ENCODE measurements at places on chromosomes 4 and X.

DNA sequence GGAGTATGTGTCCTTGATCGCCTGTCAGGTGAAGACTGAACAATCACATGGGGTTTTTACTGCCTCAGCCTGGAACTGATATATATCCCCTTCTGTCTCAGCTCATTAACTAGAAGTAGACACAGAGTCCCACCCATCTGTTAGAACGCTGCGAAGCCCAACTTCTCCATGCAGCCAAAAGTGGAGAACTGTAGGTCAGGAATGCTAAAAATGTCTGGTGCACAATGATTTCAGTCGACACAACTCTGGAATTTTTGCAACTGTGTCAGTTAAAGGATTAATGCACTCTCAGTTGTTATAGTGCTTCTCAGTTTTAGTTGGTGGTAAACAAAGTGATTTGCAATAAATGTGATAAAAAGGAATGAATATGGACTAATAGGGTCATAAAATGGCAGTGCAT lies 287.2 kb downstream of the INPP4B start:
- DNase-seq: no peak

- no peak for DNase-seq
These were observed 5.4 kb upstream of the SOWAHD start for GRCh38 chrX:119753001-119753400.

- no peak for DNase-seq
These were observed 29.6 kb upstream of the HCCS start for GRCh38 chrX:11081511-11081910.

DNA sequence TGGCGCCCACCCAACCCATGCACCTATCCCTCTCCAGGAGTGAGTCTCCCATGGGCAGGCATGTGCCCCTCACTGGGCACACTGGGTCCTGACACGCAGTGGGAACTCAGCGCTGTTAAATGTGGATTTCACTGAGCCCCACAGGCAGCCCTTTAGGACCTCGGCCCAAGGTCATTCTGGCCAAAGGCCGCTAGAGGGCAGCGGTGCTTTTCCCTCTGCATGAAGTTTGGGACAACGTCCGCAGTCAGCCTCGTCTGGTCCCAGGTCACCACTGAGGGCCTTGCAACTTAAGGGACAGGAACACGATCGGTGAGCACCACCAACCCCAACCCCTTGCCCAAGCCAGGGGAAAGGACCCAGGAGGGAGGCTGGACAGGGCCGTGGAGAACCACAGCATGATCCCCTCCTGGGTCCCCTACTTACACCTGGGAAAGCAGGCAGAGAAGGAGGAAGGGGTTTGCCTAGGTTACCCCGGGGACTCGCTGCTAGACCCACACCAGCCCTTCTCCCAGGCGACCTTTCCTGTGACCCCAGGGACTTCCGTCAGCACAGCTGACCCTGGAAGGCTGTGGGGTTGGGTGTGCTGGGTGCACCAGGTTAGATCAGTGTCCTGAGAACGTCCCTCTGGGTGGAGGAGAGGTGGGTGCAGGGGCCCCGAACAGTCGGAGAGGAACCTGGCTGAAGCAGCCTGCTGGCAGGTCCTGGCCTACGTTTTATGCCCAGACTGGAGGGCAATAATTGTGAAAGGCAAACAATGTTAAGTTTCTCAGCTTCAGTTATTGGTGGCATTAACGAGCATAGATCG lies 24.0 kb downstream of the CYTL1 start:
- DNase-seq: peak; percentile 10

DNA sequence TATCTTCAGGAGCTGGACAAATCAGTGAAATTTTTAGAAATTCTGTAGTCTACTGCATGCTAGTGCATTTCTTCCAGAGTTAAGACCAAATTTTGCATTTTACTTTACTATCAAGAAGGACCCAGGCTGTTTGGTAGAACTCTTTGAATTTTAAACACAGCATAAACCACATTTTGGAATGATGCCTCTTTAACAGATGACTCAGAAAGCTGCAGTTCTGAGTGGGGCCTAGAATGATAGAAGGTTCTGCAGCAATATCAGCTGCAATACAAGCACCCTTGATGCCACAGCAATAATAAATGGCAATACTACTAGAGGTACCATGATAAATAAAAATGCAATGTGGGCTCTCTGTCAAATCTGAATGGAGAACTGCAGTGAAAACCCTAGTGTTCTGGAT lies 198.7 kb downstream of the TMA16 start:
- DNase-seq: no peak

DNA sequence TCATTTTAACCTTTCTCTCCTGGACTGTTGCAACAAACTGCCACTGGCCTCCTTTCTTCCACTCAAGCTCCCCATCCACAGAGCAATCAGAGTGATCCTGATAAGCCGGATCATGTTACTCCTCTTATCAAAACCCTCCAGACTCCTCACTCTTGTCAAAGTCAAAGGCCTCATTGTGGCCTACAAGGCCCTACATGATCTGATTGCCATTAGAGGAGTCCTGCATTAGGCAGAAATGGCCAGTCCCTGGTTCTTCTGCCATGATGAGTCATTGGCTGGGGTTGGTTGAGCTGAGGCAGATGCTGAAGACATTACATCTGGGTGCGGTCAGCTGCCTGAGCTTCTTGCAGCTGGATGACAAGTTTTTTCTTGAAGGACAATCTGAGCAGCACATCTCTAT lies 32.7 kb upstream of the CASK start:
- DNase-seq: no peak

DNA sequence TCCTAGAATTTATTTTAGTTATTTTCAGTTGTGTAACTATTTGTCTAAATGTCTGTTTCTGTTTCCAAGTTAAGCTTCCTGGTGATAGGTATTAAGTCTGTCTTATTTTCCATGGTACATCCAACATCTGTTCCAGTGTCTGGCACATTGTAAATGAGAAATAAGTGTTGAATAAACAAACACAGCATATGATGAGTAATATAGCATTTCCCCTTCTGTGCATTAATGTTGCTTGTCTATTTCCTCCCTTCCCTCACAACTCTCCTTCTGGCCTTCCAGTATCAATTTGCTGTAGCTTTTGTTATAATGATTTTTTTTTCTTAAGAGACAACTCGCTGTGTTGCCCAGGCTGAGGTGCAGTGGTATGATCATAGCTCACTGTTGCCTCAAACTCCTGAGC lies 36.1 kb downstream of the COPS4 start:
- DNase-seq: no peak

- DNase-seq: no peak
These were observed 169.2 kb downstream of the GRIA2 start for GRCh38 chr4:157389741-157390140.

GRCh38 chr4:181443021-181443420 lies 800.2 kb upstream of the TENM3 start:
- no peak for DNase-seq

GRCh38 chr4:19051831-19052230 lies 1030.3 kb upstream of the LCORL start:
- no peak for DNase-seq

GRCh38 chr4:102761296-102761701 lies 531 bp upstream of the MANBA start:
- no peak for DNase-seq

DNA sequence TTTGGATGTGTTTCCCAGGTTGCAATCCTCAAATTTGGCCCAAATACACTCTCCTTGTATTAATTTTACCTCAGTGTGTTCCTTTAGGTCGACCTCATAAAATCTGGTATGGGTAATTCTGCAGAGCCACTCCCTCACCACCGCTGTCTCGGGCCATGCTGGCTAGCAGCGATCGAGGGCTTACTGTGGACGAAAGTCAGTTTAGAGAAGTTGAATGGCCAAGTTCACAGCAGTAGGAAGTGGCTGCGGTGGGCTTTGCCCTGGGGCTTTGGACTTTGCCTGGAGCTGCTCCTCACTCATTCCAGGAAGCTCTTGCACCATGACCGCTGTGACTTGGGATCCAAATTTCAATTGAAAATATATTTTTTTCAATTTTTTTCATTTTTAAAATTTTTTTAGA lies 19.6 kb downstream of the TMEM187 start:
- DNase-seq: no peak

DNA sequence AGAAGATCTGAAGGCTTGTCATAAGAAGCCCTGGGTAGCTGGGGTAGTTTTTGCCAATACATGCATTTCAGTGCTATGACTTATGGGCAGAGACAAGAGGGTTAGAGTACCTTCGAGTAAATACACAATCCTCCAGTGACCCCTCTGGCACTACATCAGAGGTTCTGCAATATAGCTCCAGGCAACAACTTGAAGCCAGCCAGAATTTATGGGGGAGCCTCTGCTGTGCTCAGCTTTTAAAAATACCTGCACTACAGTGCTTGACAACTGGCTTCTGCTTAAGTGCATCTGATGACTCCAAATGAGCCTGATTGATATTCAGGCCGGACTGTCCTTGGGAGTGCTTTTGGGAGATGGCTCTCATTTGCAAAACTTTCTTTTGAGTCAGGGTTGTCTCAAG lies 44.9 kb upstream of the SMAD1 start:
- no peak for DNase-seq

GRCh38 chr4:181956512-181956911 lies 286.7 kb upstream of the TENM3 start:
- DNase-seq: no peak

- DNase-seq: no peak
These were observed 10.0 kb upstream of the HS3ST1 start for GRCh38 chr4:11438647-11439046.

DNA sequence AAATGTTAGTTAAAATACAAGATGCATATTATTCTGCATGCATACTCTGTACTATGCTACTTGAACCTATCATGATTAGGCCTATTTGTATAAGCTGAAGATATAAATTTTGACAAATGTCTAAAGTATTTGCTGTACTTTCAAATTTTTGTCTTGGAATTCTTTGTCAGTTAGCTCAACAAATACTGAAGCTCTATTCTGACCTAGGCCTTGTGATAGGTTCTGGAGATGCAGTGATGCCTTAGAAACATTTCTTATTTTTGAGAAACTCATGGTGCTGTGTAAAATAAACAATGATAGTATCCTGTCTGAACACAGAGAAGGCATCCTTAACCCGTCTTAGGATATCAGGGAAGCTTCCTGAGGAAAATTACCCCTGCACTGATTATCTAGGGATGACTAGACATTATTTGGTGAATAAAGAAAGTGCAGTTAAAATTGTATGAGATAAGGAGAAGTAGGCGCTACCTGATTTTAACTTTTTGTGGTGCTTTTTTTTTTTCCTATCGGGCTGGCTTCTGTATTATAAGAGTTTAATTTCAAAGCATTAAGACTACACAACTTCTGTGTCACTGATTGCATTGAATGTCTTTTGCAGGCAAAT lies 43.4 kb downstream of the MOB1B start:
- DNase-seq: no peak

- DNase-seq: no peak
These were observed 18.7 kb upstream of the SEC24B start for GRCh38 chr4:109414938-109415337.

- no peak for DNase-seq
These were observed 38.0 kb downstream of the GAK start for GRCh38 chr4:893995-894705.

GRCh38 chrX:16067886-16068515 lies 55.4 kb upstream of the GRPR start:
- no peak for DNase-seq

- no peak for DNase-seq
These were observed 61.1 kb downstream of the FAM13A start for GRCh38 chr4:88995874-88996273.

- DNase-seq: no peak
These were observed 110.9 kb upstream of the ENPEP start for GRCh38 chr4:110364911-110365520.

GRCh38 chr4:106746451-106746850 lies 289.7 kb downstream of the DKK2 start:
- no peak for DNase-seq

DNA sequence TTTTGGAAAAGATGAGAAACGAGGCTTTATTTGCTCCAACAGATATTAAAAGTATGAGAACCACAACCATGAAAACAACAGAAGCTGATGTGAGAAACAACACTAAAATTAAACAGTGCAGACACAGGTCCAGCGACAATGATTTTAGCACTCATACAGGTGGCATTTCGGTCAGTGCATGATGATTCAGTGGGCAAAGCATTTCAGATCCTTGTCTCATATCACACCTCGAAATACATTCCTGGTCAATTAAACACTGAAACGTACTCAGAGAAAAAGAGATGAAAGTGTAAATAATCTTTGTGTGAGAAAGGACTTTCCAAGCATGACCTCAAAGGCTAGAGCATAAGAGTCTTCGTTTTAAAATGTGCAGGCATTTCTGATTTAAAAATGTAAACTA lies 85.2 kb downstream of the ACOX3 start:
- DNase-seq: no peak

- DNase-seq: no peak
These were observed 167.0 kb downstream of the AASDH start for GRCh38 chr4:56220261-56220660.

DNA sequence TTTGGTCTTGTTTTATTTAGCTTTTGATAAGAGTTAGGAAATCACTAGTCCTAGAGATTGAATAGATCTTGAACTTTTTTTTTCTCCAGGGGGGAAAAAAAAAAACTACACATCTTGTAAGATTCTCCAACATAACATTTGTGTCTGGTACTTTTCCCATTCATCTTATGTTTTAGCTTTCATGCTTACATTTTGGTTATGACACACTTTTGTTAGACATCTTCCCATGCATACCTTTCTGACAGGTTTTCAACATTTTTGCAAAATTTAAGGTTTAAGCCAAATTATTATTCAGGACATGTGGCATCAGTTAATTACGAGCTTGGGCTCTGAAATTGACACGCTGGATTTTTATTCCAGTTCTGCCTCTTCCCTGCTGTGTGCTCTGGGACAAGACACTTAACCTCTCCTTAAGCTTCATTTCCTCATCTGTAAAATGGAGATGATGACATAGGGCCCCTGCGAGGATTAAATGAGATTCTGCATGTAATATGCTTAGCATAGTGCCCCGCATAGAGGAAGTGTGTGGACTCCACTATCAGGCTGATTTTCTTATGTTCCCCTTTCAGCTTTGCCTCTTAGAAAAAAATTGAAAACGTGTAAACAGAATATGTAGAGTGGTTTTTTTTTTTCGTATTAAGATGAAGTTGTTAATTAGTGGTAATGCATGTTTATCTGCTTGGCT lies 5.3 kb downstream of the KIT start:
- DNase-seq: no peak

- no peak for DNase-seq
These were observed 65.2 kb upstream of the PHKA2 start for GRCh38 chrX:19049110-19049509.

- no peak for DNase-seq
These were observed 89.2 kb downstream of the TMEM144 start for GRCh38 chr4:158299459-158300007.

Data from stimulated activated CD8-positive, alpha-beta memory T cell treated with anti-CD3 and anti-CD28 coated beads, Interleukin-4, amount 100 ng/mL, for 1 hour (primary cell).